ENCODE measurements at places on chromosomes 4 and X.
A peak's percentile ranks its signal among the peaks of the same experiment; 100 is the strongest.

DNA sequence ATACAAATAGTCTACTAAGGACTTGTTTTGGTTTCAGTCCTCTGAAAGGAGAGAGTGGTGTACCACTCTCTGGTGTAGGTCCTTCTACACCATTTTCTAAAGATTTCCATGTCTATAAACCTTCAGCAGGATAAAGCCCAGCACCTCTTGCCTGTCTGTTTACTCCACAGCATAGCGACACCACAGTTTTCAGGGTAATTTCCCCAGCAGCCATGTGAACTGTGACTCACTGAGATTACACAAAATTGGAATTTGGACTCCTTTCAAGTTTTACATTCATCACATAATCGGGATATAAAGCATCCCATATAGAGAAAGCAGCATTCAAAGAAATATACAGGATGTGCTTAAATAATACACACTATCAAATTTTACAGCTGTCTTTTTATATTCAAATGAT is 229.6 kb downstream of the PRDM5 start:
- no peak for DNase-seq

DNA sequence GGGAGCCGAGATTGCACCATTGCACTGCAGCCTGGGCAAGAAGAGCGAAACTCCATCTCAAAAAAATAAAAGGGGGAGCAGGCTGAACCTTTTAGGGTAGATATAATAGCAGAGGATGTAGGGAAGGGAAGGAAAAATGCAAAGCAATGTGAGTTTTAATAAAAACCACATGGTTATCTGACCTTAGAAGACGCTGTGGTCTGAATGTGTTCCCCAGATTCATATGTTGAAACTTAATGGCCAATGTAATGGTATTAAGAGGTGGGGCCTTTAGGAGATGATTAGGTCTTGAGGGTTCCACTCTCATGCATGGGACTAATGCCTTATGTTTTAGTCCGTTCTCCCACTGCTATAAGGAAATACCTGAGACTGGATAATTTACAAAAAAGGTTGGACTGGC is 114.1 kb upstream of the STX18 start:
- no peak for DNase-seq

DNA sequence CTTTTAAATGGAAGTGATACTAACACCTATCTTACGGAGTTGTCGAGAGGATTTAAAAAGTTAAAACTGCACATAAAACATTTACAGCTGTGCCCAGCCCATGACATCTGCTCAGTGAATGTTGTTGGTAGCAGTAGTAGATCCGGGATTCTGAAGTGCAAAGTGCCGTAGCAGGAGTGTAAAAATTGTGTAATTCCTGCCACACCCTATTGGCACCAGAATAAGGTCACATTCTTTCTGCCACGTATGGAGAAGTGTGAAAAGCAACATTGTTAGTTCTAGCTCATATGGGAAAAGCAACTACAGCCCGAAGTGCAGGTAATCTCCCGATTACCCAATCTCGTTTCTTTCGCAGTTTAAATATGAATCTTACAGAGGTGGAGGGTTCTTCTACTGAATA is 31.2 kb downstream of the PRIMPOL start:
- no peak for DNase-seq

DNA sequence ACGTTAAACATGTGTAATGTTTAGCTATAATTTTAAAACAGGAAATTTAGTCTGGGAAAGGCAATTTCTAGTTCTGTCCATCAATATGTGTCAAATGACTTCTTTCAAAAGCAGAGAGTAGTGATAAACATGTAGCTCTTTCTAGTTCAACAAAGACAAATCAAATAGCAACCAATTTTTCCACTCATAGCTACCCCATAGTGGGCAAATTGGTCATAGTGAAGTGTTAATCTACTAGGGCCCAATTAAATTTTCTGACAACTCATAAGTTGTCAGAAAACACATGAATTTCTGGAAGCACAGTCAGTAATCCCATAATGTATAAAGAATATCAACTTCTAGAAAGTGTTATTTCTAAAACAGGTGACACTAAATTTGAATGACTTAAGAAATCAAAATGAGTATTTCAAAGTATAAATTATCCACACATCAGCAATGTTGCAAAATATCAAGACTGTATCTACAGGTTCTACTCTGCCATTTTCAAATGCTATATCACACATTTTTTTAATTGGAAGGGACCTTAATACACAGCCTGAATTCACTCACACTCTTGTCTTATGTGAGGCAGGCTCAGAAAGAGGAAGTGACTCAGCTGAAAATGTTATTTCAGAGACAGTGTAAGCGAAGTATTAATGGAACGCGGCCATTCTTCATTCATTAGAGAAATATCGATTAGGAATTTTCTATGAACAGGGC is 7.7 kb downstream of the OCIAD2 start:
- no peak for DNase-seq

DNA sequence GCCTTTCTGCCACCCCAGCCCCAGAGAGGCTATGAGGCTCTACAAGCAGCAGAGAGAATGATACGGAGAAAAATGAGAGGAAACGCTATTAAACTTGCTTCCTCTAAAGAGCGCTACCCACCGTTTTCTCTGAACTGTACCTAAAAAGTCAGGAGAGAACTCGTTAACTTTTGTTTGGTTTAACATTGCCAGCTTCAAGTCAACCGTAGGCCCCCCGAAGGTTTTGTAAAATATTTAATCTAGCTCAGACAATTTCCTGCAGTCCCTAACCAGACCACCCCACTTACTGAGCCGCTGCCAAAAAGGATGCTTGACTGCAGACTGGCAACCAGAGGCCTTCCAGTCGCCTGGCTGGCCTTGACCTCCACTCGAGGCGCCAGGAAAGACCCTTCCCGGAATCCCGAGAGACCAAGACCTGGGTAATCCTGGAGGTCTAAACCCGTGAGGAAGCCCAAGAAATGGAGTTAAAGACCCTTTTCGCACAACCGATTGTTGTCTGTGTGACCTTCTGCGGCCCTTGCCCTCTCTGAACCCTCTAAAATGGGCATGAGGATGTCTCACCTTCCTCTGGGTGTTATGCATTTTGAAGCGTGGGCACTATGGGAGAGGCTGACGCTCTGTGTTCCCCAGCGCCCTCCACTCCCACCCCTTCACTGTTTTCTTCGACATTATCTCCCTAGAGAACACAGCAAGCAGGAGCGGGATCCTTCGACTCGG is 86.3 kb downstream of the BCOR start:
- no peak for DNase-seq

DNA sequence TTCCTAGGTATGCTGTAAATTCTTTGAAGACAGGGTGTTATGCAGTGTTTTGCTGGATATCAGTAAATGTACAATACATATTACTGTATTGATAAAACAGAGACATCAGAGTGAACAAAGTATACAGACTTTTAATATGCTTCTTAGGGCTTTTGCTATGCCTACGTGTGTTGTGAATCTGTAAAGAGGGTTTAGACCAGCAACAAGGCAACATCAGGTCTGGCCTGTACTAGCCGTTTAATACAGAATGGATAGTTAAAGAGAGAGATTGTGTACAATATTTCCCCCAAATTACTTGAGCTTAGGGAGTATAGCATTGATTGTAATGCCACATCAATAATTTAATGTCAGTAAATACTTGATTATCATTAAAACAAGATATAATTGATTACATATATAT is 75.2 kb downstream of the PAQR3 start:
- no peak for DNase-seq

GRCh38 chrX:53458082-53458481 is 23.9 kb upstream of the HSD17B10 start:
- no peak for DNase-seq

- no peak for DNase-seq
Measured at GRCh38 chrX:153636716-153637115, 10.3 kb upstream of the DUSP9 start.

- DNase-seq: no peak
Measured at GRCh38 chr4:53450773-53451172, 73.3 kb downstream of the FIP1L1 start.

GRCh38 chr4:38664706-38665401 is 855 bp downstream of the KLF3 start:
- peak; percentile 36 for DNase-seq

GRCh38 chrX:54447461-54447860 is 7.3 kb downstream of the TSR2 start:
- DNase-seq: no peak

- DNase-seq: no peak
Measured at GRCh38 chr4:17740702-17741101, 40.7 kb downstream of the FAM184B start.

GRCh38 chrX:323721-324628 is 5.4 kb upstream of the GTPBP6 start:
- peak; percentile 30 for DNase-seq

DNA sequence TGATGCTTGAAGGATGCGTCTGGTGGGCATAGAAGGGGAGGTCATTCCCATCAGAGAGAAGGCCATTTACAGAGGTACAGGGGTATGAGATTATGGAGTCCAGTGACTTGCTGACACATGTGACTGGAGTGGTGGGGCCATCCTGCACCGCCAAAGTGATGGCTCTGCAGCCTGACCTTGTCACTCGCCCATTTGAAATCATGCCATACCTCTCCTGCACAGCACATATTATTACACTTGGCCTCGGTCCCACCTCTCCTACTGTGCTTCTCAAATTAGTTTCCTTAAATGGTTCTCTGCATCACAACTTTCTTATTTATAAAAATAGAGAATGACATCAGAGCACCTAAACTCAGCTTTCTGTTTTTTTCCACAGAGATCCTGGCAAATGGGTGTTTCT is 60.7 kb upstream of the HAND2 start:
- DNase-seq: no peak

DNA sequence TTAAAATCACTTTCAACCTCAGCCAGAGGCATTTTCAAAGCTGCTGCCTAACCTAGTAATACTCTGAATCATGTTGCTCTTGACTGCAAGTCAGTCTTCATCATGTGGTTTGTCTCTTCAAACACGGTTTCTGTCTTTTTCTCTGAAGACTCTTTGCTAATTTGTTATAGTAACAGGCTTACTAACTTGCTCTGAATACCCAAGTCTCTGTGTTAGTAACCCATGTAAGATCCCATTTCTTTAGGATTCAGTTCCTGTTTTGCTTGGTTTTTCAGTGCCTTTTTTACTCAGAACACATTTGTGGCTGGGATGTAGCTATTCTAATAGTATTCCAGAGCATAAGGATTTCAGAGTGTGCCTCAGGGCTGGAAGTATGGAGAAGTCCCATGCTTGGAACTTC is 1450.6 kb upstream of the IGFBP7 start:
- no peak for DNase-seq

DNA sequence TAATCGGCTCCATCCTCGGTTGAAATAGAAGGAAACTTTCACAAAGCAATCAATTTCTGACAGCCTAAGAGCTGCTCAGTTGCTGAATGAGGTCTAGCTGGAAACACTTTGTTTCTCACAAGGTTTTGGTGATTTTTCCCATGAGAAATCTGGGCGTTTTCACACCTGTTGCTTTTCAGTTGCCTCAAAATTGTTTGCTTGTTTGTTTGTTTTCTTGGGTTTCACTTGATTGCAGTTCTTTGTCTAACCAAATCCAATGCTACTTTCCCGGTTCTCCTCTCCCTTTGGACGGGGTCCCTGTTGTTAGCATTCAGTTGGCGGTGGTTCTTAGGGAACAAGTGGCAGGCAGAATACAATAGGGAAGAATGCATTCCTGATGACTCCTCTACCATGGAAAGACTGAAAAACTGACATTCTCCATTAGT is 135.5 kb downstream of the PALLD start:
- no peak for DNase-seq

GRCh38 chrX:27444093-27444908 is 18.8 kb downstream of the PPP4R3C start:
- DNase-seq: no peak

Measured in CD4-positive, alpha-beta T cell treated with Interleukin-15 for 4 hours (primary cell).